Stimulated activated CD8-positive, alpha-beta memory T cell treated with anti-CD3 and anti-CD28 coated beads, Interleukin-2, amount 100 ng/mL, for 1 hour (primary cell): ENCODE measurements at places on chromosomes 1 and 21.

DNA sequence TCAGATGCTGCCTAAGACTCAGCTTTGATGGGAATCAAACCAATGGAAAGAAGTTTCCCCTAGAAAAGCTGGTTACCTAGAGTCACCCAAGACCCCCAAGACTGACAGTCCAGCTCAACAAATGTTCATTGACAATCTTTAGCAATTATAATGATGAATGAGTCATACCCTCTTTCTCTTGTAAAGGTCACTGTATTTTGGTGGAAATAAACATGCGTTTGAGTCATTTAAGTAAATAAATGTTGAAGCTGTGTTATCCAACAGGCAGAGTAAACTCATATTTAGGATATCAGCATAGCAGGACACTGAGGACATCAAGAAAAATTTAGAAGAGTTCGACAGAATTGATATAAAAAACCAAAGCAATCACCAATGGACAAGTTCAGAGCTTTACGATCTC lies 295.9 kb downstream of the RGS7 start:
- no peak for DNase-seq

DNA sequence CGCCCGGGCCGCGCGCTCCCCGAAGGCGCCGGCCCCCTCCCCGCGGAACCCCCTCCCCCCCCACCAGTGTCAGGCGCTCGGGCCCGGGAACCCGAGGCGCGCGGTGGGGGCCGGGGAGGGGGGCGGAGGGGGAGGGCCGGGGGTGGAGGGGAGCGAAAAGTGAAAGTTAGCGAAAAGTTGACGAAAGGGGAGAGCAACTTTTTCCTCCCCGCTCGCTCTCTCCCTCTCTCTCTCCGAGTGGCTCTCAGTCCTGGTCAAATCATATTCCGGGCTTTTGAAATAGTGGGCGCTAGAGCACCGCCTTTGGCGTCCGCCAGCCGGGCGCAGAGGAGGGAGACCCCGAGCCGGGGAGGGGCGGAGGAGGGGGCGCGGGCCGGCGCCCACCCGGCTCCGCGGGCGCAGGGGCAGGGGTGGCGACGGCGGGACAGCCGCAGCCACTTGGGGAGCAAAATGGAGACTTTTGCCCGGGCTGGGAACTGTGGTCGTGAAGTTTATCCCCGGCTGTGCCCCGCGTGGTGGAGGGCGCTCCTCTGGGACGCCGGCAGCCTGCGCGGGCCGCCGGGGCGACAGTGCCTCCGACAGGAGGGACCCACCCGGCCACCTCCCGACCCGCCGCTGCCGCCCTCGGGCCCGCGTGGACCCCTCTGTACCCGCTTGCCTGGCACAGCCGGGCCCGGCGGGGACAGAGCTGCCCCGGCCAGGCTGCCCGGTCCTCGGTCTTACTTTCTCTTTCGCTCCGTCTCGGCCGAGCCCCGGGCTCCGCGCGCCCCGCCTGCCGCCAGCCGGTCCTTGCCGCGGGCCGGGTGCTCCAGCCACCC lies 697 bp downstream of the PRDM16 start:
- DNase-seq, result no peak

DNA sequence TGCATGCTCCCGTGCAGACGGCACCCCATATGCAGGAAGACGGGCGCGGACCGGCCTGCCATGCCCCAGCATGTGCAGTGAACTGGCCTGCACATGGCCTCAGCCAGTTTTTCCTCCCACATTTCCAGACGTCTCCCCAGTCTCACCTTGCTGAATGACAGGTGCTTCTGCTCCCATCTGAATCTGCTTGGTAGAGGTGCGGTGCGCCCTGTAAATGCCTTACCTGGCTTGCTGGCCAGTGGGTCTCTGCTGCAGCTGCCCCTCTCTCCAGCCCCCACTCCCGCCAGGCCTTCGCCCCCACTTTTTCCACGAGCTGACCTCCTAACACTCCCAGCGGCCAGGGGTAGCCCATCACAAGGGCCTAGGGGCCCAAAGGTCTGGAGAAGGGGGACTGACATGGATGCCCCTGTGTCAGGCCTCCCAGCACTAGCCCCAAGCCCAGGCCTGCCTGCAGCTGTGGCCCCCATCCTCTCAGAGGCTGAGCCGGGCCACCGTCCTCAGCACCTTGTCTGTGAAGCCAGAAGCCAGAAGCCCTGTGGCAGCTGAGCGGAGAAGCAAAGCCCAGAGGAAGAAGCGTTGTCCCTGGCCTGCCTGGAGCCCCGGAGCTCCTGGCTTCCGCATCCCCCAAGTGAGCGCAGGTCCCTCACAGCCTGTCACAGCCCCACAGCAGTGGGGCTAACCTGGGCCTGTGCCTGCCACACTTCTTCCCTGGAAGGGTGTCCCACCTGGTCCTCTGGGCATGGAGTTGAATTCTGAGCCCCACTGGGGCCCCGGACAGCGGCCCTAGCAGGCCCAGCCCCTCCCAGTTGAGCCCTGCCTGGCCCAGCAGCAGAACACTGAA lies 3.7 kb upstream of the SLC19A1 start:
- no peak for DNase-seq

DNA sequence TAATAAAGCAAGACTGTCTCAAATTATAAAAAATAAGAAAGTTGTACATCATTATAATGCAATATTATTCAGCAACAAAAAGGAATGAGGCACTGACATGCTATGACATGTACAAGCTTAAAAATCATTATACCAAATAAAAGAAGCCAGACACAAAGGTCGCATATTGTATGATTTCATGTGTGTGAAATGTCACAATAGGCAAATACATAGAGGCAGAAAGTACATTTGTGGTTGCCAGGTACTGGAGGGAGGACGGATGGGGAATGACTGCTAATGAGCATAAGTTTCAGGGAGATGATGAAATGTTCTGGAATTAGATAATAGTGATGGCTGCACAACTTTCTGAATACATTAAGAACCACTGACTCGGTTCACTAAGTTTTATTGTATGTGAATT lies 73.6 kb upstream of the NBPF3 start:
- DNase-seq, result no peak

- DNase-seq, result no peak
These were observed 3.7 kb downstream of the GJB4 start for GRCh38 chr1:34763142-34763781.

GRCh38 chr1:57063406-57064125 lies 97.8 kb upstream of the C8B start:
- DNase-seq, result no peak

DNA sequence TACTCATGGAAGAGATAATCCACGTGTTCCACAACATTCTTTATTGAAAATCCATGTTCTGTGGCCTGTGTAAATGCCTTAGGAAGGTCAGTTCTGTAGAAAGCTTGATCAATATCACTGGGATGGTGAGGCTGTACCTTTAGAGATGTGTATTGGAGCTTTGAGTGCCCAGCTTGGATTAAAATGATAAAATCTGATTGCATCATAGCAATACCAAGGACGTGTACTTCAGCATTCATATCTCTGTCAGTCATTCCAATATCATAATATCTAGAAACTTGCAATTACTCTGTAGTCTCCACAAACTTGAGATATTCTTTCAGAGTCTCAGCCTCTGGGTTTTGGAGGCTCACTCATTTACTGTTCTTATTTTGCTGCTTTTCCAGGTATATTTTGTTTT lies 31.6 kb downstream of the IFI44 start:
- DNase-seq, result no peak

- no peak for DNase-seq
These were observed 59.1 kb upstream of the GJA8 start for GRCh38 chr1:147843486-147843885.

- no peak for DNase-seq
These were observed 55.3 kb upstream of the SIM2 start for GRCh38 chr21:36643374-36644250.

GRCh38 chr21:37208741-37209225 lies 58.4 kb downstream of the VPS26C start:
- DNase-seq, result no peak

- no peak for DNase-seq
These were observed 18.8 kb downstream of the GATAD2B start for GRCh38 chr1:153903841-153904455.

- no peak for DNase-seq
These were observed 810 bp upstream of the HLX start for GRCh38 chr1:220878191-220879075.

DNA sequence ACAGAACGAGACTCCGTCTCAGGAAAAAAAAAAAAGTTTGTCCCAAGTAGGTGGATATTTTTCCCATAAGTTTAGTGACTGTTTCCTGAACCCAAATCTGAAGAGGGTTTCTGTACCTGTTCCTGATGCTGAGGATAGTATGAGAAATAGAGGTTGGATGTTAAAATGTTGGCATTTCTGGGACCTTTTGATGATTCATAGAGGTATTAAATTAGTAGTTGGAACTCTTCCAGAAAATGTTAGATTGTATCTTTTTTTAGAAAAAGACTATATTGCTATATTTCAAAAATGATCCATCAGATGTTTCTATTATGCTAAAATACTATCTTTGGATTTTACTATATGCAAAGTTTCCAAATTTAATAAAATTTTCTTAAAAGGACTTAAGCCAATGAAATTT lies 2.9 kb upstream of the CENPL start:
- DNase-seq, result no peak

GRCh38 chr1:91712981-91713841 lies 172.7 kb downstream of the TGFBR3 start:
- DNase-seq, result no peak

GRCh38 chr21:39161064-39161463 lies 22.2 kb downstream of the PSMG1 start:
- DNase-seq, result no peak

DNA sequence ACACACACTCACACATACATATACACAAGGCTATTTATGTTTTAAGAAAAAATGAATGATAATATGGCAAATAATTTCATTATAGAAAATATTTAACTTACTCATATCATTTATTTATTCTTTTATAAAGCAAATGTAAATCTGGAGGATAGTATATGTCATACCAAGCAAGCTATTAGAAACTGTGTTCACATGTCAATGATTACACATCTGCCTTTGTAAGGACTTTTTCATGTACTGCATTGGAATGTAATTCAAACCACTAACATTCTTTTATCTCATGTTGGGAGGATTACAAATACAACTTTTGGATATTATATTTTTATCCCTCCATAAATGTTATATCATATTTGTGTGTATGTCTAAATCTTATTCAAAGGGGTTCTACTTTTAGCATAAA lies 1887.4 kb downstream of the NCAM2 start:
- no peak for DNase-seq

GRCh38 chr21:35223480-35224156 lies 174.5 kb upstream of the RUNX1 start:
- no peak for DNase-seq

GRCh38 chr1:201269900-201270410 lies 13.4 kb upstream of the PKP1 start:
- DNase-seq, result no peak

- DNase-seq, result no peak
These were observed 22.2 kb upstream of the KCNJ15 start for GRCh38 chr21:38234395-38235142.

- DNase-seq, result no peak
These were observed 429 bp downstream of the FCGR2A start for GRCh38 chr1:161505686-161506085.

GRCh38 chr21:37251294-37251634 lies 15.9 kb downstream of the VPS26C start:
- no peak for DNase-seq

DNA sequence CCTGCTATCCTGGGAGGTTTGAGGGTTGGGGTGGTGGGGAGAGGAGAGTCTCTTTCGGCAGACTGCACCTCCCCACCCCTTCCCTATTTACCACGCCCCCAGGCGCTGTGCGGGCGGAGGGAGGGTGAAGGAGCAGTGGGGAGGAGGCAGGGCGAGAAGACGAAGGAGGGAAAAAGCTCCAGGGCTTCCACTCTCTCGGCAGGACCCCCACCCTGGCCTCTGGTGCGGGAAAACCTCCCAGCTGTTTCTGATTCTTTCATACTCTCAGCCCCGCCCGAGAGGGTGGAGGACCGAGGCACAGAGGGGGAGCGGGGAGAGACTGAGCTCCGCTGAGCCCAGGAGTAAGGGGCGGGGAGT lies 866 bp upstream of the WNT2B start:
- no peak for DNase-seq

DNA sequence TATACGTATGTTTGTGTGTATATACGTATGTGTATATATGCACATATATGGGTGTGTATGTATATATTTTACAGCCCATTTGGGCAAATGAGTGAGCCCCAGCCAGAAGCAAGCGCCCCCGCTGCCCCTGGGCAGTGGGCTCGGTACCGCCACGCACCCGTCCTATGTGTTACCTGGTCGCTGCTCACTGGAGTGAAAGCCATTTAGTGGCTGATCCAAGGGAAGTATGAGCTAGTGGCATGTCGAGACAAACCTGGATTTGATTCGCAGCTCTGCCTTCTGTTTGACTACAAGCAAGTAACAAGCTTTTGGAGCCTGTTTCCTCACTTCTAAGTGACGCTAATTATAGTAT lies 35.8 kb upstream of the JAK1 start:
- DNase-seq, result no peak

DNA sequence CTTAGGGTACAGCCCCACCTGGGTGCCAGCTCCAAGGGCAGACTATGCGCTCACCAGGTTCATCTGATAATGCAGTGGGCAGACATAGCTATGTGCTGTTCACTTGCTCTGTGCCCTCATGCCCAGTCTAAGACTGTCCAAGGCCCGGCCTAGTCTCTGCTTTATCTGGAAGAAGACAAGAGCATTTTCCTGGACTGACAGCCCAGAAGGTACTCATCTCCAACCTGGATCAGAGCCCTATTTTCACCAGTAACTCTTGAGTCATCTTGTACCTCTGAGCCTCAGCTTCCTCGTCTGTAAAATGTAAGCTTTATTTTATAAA lies 28.5 kb upstream of the LRRC8C start:
- DNase-seq, result no peak

DNA sequence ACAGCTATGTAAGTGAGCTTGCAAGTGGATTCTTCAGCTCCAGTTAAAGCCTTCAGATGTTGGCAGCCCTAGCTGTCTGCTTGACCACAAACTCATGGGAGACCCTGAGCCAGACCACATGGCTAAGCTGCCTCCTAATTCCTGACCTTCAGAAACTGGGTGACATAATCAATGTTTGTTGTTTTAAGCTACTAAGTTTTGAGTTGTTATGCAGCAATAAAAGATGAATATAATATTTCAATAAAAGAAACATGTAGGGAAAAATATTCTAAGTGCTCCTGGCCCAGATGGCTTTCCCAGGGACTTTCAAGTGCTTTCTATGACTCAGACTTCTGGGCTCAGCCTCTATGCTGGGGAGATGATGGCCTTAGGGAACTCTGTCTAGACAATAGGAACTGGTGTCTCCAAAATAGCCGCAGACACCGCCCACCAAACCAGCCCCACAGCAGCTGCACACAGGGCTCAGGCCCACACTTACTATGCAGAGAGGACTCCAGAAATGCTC lies 20.3 kb upstream of the AZIN2 start:
- no peak for DNase-seq
